ENCODE measurements at places on chromosomes 2 and 18.
A peak's percentile ranks its signal among the peaks of the same experiment; 100 is the strongest.

DNA sequence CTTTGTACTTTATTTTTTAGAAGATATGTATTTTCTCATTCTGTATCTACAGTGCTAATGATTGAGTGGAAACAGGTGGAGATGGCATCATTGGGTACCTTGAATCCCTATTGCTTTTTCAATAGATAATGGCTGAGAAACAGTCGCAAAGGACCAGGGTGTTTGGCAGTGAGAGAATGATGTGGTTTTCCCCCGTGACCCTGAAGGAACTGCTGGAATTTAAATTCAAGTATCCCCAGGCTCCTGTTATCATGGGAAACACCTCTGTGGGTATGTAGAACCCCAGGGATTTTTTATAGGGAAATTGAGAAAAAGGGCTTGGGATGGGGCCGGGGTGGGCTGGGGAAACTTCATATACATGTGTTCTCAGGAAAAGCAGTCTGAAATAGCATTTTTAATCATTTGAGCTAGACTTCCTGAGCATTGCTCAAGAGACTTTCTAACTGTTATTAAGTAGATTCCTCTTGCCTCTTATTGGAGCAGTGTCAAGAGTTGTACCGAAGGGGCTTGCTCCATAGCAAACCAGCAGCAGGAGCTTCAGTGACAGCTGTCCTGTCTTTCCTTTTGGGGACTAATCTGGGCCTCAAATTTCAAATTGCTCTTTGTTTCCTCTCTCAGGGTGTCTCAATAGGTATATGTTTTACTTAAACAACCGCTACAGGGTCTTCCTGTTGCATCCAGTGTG, 18.9 kb downstream of the AOX1 start:
- H3K4me3 ChIP-seq: no peak overlapping the region
- H3K4me1 ChIP-seq: no peaks in the 10 kb centered on the region
- H3K27ac ChIP-seq: no peak overlapping the region
- H3K27me3 ChIP-seq: no peaks in the 10 kb centered on the region

DNA sequence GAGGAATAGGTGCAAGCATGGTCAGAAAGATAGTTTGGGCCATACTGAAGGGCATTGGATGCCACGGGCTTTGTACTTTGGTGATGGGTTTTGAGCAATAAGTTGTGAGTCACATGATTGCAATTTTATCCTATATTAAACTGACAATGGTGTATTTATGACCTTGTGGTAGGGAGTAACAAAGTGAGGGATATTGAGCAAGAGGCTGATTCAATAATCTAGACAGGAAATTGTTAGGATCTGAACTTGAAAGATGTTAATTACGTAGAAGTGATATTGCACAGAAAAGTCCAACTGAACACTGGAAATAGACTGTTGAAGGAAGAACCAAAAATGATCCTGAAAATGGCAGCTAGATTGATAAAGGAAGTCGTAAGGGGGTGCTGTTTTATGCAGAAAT, 46.6 kb upstream of the TCF4 start:
- no peak for DNase-seq
- H3K4me3 ChIP-seq: no peak overlapping the region
- H3K4me1 ChIP-seq: peaks cover 3% of the 10 kb centered on the region

DNA sequence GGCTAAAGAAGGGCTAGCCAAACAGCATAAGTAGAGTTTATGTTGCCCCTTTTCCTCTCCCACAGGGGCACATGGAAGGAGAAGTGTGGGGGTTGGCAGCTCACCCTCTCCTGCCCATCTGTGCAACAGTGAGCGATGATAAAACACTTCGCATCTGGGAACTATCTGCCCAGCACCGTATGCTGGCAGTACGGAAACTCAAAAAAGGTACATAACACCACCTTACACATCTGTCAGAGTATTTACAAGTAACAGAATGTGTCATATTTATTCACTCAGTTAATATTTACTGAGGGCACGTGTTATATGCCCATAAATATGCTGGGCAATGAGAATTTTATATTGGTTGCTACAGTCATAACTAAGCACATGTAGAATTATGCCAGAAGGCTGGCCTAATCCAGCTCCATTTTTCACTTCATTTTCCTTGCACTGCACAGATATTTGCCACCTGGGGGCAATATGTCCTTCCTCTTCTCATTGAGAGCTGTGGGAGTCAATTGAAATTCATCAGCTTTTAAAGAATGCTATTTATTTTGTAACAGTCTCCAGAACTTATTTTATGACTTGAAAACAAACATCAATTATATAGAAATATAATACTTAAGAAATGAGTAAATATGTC, 150.6 kb downstream of the RTN4 start:
- no peak overlapping the region for H3K27ac ChIP-seq
- no peak overlapping the region for H3K4me3 ChIP-seq
- no peaks in the 10 kb centered on the region for H3K36me3 ChIP-seq
- DNase-seq: peak; percentile 56
- no peaks in the 10 kb centered on the region for H3K27me3 ChIP-seq

DNA sequence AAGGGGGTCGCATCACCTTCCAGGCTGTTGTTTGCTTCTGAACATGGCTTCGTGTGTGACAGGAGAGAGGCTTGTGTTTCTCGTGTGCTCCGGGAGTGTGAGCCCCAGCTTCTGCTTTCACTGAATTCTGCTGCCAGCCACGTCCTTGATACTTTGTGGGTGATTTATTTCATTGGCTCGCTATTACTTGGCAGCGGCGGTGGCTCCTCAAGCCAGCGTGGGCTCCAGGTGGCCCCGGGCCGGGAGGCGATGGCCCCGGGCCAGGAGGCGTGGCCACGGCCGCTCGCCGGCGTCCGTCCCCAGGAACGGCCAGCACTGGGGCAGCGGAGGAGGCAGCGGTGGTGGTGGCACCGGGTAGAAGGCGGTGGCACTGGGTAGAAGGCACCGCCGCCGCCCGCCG, 63.1 kb downstream of the NAPG start:
- no peaks in the 10 kb centered on the region for H3K36me3 ChIP-seq
- DNase-seq: peak; percentile 7

GRCh38 chr18:60936101-60936500, 397.1 kb upstream of the CDH20 start:
- H3K36me3 ChIP-seq: no peaks in the 10 kb centered on the region
- no peak overlapping the region for H3K27ac ChIP-seq
- no peaks in the 10 kb centered on the region for H3K27me3 ChIP-seq
- no peaks in the 10 kb centered on the region for H3K4me1 ChIP-seq
- DNase-seq: no peak

GRCh38 chr2:241901018-241901380, 31.5 kb downstream of the RTP5 start:
- no peak for DNase-seq
- H3K27ac ChIP-seq: no peak overlapping the region
- H3K36me3 ChIP-seq: no peaks in the 10 kb centered on the region

DNA sequence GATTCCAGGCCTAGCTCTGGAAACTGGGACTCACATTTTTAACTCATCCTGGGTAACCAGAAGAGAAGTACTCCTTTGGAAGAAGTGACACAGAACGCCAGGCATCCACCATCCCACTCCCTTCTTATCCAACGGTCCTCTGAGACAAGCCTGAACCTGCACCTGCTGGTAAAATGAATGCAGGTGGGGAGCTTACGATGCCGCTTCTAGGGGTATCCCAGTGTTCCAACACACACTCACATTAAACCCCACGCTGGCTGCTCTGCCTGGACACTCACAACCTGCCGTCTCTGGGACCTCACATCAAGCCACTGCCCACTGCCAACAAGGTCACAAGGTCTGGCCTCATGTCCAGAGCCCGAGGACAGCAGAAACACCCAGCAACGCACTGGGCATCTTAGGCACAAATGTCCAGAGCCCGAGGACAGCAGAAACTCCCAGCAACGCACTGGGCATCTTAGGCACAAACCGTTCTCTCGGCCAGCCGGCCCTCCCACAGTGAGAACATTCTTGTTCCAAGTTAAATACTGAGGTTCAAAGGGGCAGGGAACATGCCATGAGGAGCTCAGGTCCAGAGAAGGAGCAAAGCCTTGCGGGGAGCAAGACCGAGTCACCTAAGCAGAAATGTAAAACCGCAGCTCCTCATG, 9.9 kb downstream of the SLC66A2 start:
- no peak overlapping the region for H3K4me3 ChIP-seq
- no peaks in the 10 kb centered on the region for H3K27me3 ChIP-seq
- H3K36me3 ChIP-seq: peaks cover 18% of the 10 kb centered on the region
- no peak overlapping the region for H3K27ac ChIP-seq

GRCh38 chr2:237262838-237263771, 150.9 kb downstream of the COL6A3 start:
- no peak for DNase-seq
- H3K4me1 ChIP-seq: peaks cover 3% of the 10 kb centered on the region
- H3K27me3 ChIP-seq: no peaks in the 10 kb centered on the region
- no peak overlapping the region for H3K4me3 ChIP-seq

DNA sequence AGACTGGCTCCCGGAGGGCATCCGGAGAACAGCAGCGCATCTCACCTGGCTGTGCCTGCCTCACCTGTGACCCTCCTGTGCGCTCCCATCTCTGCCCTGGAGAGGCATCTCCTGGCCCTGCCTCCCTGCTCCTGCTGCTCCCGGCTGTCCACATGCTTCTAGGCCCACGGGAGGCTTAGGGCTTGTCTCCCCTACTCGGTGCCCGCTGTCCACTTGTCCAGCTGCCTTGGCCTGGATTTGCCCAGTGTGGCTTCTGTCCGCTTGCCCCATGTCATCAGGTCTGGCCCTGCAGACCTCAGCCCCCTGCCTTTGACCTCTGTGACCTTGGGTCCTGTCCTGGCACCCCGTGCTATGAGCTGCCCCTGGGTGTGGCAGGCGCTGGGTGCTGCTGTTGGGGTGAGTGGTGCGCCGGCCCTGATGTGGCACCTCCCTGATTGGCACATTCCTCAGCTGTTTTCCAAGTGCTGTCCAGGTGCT, 4.5 kb downstream of the BOK start:
- no peaks in the 10 kb centered on the region for H3K27me3 ChIP-seq
- H3K27ac ChIP-seq: no peak overlapping the region
- H3K4me1 ChIP-seq: peaks cover 53% of the 10 kb centered on the region
- peaks cover 30% of the 10 kb centered on the region for H3K36me3 ChIP-seq
- DNase-seq: no peak

DNA sequence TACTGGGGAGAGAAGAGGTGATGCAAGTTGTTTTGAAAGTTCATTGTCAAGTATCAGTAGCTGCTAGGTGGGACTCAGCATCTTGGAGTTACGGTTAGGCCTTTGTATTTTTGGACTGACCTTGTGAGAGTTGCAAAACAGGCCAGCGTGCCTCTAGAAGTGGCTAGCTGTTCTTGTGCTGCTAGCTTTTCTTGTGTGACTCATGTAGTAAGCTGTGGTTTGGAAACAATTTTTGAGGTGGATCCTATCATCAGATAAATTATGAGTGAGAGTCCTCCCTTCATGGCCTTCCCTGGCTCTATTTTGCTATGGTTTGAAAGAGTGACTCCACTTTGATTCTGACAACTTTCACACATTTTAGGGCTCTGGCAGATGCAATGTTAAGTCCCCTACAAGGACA, 409.2 kb upstream of the HS6ST1 start:
- H3K27me3 ChIP-seq: no peaks in the 10 kb centered on the region
- H3K4me1 ChIP-seq: no peaks in the 10 kb centered on the region
- DNase-seq: peak; percentile 33
- no peak overlapping the region for H3K4me3 ChIP-seq
- no peak overlapping the region for H3K27ac ChIP-seq

DNA sequence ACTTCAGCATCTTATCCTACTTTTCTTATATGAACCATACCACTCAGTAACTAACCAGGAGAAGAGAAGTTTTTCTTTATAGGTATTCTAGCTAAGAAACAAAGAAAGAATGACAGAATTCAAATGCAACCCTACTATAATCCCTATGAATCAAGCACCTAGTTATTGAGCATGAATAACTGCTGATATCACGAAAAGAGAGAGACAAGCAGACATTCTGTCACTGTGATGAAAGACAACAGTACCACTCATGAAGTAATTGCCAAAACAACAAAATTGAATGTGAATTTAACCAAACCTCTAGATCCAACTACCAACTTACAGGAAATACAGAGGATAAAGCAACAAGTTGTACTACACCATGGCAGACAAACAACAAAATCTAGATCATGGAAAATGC, 15.3 kb downstream of the TTC21B start:
- peaks cover 5% of the 10 kb centered on the region for H3K36me3 ChIP-seq
- no peak overlapping the region for H3K4me3 ChIP-seq
- no peak for DNase-seq
- no peaks in the 10 kb centered on the region for H3K4me1 ChIP-seq

DNA sequence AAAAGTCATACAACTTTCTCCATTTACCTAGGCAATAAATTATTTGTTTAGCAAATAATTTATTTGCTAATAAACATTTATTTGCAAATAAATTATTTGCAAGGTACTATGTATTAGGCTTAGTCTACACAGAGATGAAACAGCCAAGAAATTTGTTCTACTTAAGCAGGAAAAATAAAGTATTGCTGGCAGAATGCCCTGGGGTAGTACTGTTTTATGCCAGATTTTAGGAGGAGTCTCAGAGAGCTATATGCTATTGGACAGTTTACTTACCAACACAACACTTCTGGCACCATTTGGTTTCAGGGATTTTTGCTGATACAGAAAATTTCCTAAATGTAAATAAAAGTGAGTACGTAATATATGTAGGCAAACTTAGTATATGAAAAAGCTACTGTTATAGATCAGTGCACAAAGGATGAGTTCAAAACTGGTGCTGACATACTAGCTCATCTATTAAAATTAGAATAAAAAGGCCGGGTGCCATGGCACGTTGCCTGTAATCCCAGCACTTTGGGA, 23.2 kb upstream of the CDKL4 start:
- no peak for DNase-seq
- no peaks in the 10 kb centered on the region for H3K4me1 ChIP-seq
- H3K36me3 ChIP-seq: peaks cover 6% of the 10 kb centered on the region
- no peaks in the 10 kb centered on the region for H3K27me3 ChIP-seq
- no peak overlapping the region for H3K27ac ChIP-seq

- no peaks in the 10 kb centered on the region for H3K36me3 ChIP-seq
- no peak for DNase-seq
- peaks cover 9% of the 10 kb centered on the region for H3K4me1 ChIP-seq
- no peak overlapping the region for H3K4me3 ChIP-seq
These were observed 557.9 kb downstream of the DCC start for GRCh38 chr18:52897611-52898484.

- peaks cover 5% of the 10 kb centered on the region for H3K4me1 ChIP-seq
- peak overlapping the region; percentile 46 for H3K4me3 ChIP-seq
- no peaks in the 10 kb centered on the region for H3K36me3 ChIP-seq
- no peak overlapping the region for H3K27ac ChIP-seq
- DNase-seq: peak; percentile 62
These were observed 42.6 kb upstream of the EDAR start for GRCh38 chr2:109031476-109032228.

Measured in trophoblast cell (in vitro differentiated cells and primary cell).